Inflammatory macrophage (primary cell): ENCODE measurements at places on chromosomes 11 and 22.

DNA sequence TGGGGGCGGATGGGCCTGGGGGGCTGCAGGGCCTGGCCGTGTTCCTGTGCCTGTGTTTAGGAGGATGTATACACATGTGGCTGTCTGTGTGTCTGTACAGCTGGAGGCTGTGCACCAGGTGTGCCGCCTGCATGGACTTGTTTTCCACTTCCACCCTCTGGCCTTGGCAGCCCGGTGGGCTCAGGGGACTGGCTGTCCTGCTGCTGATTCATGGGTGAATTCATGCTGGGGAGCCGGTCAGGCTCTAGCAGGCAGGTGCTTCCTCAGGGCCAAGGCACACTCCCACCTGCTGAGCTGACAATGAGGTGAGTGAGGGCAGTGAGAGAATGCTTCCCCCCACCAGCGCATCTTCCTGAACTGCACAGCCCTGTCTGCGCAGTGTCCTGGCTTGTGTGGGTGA is 88.4 kb downstream of the CCDC81 start:
- no peak for DNase-seq

DNA sequence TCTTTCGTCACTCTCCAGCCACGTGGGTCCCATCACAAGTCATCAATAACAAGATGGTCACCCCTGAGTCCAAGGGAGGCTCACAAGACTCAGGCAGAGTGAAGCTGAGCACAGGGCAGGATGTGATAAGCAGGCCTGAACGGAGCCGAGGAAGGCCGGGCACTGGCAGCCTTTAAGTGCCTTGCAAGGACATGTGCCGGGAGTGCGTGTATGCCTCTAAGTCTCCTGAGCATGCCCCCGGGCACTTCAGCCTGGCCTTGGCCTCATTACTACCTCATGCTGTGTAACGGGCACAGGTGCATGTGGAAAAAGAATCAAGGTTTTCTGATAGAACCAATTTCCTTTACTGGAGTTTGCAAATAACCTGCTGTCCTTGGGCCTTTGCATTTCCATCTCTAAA is 55.8 kb downstream of the UBASH3B start:
- DNase-seq: no peak

DNA sequence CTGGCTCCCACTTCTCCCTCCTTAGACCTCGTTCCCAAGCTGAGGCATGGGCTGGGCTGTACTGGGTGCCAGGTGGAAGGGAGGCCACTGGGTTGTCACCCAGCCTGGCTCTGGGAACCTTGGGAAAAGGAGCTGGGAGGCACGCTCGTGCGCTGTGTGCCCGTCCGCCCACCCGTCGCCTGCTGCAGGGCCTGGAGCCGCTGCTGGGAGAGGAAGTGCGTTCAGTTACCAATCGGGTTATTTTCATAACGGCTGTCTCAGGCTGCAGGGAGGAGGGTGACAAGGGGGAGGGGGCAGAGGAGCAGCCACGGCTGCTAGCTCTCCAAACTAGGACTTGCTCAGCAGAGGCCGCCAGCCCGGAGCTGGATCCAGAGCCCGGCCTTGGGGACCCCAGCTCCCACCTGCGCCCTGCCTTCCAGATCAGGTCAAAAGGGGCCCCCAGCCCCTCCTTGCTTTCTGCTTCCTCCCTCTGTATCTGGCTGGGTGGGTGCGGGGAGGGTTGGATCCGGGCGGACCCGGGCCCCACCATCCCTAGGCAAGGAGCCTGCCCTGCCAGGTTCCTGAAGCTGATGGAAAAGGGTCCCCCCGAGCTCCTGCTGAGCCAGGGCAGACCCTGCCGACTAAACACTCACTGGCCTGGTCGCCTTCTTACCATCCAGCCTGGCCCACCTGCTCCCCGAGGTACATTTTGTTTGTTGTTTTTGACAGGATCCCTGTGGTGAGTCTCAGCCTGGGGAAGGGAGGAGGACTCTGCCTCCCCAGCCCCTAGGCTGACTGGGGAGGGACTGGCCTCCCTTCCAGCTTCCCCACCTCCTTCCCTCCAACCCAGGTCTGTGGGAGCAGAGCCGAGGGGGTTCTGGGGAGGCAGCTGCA is 14.3 kb downstream of the DGKZ start:
- peak; percentile 87 for DNase-seq

- DNase-seq: no peak
Measured at GRCh38 chr11:77698896-77699295, 61.3 kb upstream of the CLNS1A start.

- DNase-seq: no peak
Measured at GRCh38 chr22:37464181-37464580, 22.0 kb downstream of the MFNG start.
